Subcutaneous adipose tissue (tissue), 4 donors: ENCODE measurements at places on chromosomes 11 and 22. TPM values are rescaled to one million over a fixed set of nuclear protein-coding genes. Genes with fewer than 3 reads are reported as not detected.

The KRTAP5-7 gene
- not detected for total RNA-seq

The KRTAP5-9 gene
- total RNA-seq: 1.0 TPM

The OR6T1 gene
- not detected for total RNA-seq

The OR8G5 gene
- total RNA-seq: not detected

The DDT gene
- 126 TPM for total RNA-seq

The ELMOD1 gene
- not detected for total RNA-seq

The UPK3A gene
- total RNA-seq: not detected

The KCTD14 gene
- total RNA-seq: 0.94 TPM

The SCN3B gene
- total RNA-seq: 1.5 TPM

The SLC2A11 gene
- total RNA-seq: 4.8 TPM

The HTR3B gene
- total RNA-seq: not detected

The SUSD2 gene
- total RNA-seq: 1.9 TPM

The EFCAB6 gene
- 2.2 TPM for total RNA-seq

The C11orf91 gene
- total RNA-seq: not detected
